Hematopoietic multipotent progenitor cell (in vitro differentiated cells): ENCODE measurements at places on chromosomes 5 and 9.

GRCh38 chr5:150556106-150556505, 48.2 kb downstream of the NDST1 start:
- no peak for DNase-seq

DNA sequence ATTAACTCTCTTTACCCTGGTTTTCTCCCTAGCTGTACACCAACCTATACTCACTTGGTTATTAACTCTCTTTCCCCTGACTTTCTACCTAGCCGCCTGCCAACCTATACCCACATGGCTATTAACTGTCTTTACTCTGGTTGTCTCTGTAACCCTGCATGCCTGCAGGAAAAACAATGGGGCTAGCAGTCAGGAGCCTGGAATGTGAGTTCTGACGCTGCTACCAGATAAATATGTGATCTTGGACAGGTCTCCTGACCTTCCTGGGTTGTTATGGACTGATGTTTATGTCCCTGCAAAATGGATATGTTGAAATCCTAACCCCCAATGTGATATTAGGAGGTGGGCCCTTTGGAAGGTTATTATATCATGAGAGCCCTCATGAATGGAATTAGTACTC, 119.2 kb downstream of the SMARCA2 start:
- DNase-seq: no peak

DNA sequence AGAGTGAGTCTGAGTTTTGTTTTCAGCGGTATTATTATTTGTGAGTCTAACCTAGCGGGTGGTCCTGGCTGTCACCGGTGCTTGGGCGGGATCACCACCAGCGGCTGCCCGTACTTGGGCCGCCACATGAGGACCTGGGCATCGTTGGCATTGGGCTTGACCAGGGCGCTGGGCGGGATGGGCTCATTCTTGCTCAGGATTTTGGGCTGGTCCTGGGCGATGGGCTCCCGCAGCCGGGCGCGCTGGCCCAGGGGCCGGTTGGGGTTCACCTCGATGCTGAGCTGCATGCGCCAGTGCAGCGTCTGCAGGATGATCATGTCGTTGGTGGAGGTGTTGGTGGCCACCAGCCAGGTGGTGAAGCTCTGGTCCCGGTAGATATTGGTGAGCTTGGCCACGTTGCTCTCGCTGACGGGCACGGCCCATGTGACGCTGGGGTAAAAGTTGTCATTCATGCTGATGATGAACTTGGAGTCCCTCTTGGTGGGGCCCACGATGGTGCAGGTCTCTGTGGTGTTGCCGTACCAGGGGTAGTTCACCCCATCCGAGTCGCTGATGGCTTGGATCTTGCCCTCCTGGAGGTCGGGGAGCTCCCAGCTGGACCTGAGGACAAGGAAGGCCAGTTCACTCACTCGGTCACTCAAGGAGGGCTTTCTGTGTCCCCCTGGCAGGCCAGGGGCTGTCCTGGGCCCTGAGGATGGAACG, 15.4 kb downstream of the FAM78A start:
- no peak for DNase-seq

- no peak for DNase-seq
Measured at GRCh38 chr5:175356428-175356827, 87.6 kb downstream of the DRD1 start.

DNA sequence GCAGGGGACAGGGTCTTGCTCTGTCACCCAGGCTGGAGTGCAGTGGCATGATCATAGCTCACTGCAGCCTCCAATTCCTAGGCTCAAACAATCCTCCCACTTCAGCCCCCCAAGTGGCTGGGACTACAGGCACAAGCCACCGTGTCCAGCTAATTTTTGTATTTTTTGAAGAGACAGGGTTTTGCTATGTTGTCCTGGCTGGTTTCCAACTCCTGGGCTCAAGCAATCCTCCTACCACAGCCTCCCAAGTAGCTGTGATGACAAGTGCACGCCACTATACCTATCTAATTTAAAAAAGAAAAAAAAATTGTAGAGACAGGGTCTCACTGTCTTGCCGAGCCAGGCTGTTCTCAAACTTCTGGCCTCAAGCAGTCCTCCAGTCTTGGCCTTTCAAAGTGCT, 31.6 kb upstream of the LECT2 start:
- DNase-seq: no peak

- no peak for DNase-seq
Measured at GRCh38 chr9:69279084-69279731, 45.8 kb upstream of the ENTREP1 start.

- no peak for DNase-seq
Measured at GRCh38 chr9:127862075-127863011, 7.9 kb upstream of the ENG start.

GRCh38 chr5:33257807-33258429, 182.8 kb upstream of the TARS1 start:
- DNase-seq: no peak

DNA sequence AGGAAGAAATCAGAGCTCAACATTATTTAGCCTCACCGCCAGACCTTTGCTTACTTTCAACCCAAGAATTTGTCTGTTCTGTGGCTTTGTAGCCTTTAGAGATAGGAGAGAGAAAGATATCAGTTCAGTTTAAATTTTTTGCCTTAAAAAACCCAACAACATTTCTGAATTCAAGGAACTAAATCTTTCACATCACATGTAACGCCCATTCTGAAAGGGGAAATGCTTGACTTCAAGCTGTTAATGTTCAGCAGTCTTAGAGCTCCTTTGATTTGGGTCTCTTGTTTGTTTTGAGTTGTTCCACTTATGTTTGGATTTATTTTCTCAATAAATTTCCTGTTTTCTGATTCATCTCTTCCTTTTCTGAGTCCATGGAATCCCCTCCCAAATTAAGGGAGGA, 294.5 kb downstream of the ARHGAP26 start:
- no peak for DNase-seq

- no peak for DNase-seq
Measured at GRCh38 chr5:159047086-159047485, 52.6 kb downstream of the EBF1 start.

DNA sequence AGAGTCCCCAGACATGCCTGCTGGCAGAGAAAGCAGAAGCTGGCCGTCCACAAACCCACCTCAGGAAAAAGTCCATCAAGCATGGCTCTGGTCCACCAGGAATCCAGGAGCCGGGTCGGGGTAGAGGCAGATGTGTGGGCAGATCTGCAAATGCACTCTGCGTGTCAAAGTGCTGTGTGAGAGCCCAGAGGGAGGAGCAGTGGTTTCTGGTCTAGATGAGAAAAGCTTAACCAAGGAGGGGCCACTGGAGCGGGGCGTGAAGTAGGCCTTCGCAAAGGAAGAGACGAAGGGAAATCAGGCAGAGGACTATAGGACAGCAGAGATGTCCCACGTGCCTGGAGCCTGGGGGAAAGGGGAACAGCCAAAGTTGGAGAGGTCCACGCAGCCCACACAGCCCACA, 40.0 kb downstream of the TTLL11 start:
- no peak for DNase-seq

- DNase-seq: no peak
Measured at GRCh38 chr5:38916802-38917201, 71.0 kb downstream of the OSMR start.

GRCh38 chr5:170590566-170590965, 86.7 kb downstream of the KCNIP1 start:
- no peak for DNase-seq

- DNase-seq: no peak
Measured at GRCh38 chr5:40762705-40763104, 6.9 kb upstream of the TTC33 start.

DNA sequence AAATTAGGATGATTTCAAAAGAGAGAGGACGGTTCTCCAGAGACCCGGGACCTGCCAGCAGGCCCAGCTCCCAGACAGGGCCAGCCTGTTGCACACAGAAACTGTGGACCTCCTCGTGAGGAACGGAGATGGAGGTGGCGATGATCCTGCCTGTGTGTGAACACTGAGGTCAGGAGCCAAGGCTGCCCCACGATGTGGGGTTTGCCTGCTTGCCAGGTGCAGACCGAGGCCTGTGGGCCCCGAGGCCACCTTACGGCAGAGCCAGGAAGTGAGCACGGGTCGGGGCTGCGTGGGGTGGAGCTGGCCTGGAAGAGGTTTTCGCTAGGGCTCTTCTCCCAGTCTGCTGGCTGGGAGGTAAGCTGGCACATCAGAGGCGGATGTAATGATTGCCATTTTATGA, 4.3 kb downstream of the FAM163B start:
- no peak for DNase-seq

DNA sequence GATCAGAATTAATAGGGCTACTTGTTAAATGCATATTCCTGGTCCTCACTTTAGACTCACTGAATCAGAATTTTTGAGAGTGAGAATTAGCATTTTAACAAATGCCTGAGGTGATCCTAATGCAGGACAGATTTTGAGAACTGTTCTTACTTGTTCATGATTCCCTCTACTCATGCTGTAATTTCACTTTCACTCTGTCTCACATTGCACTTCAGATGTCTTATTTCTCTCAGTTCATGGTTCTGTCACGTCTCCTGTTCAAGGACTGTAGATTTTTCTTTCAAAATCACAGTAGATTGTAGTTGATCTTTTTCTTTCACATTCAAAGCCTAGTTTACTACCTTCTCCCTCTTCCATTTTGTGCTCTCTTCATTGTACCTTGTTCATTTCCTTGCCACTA, 54.3 kb downstream of the ADGRV1 start:
- no peak for DNase-seq

DNA sequence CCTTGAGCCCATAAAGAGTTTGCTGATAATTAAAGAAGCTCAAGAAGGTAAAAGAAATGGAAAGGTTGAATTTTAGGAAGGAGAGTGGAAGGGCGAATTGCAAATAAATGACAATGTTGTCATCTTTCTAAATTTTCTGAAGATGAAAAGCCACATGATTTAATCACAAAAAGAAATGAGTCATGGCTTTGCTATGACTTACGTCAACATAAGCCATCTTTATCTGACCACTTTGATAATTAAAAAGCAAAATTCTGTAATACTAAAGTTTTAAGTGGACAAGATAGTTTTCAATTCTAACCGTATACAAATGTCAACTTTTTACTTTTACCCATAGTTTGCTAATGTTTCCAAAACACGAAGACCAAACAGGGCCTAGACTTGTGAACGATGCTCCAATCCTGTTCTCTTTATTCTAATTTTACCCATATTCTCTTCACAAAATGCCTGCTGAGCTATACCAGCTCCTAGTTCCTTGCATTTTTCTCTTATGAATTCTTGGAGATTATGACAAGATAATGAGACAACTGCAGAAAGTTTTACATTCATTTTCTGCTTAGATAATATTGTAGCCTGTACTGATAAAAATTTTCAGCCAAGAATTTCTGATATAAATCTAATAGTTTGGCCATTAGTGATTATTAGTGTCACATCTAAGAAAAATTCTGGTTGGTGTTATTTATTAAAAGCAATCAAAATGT, 21.8 kb upstream of the PRUNE2 start:
- no peak for DNase-seq

DNA sequence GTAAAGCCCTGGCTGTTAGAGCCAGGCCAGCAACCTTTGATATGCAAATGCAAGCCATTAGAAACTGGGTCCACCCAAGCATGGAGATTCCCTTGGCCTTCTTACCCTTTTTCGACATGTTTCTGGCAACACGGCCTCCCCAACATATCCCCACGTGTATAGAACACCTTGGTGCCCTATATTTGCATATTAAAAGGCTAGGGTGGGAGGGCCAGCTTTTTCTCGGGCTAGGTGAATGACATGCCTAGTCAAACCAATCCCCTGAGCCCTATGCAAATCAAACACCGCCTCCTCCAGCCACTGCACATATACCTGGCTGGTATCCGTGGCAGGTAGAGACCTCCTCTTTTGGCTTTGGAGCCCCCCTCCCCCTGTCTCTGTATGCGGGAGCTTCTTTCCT, 55.6 kb upstream of the ZFR start:
- no peak for DNase-seq

- no peak for DNase-seq
Measured at GRCh38 chr5:17355586-17356346, 138.3 kb downstream of the BASP1 start.

GRCh38 chr5:175021841-175022625, 297.7 kb downstream of the MSX2 start:
- DNase-seq: no peak

DNA sequence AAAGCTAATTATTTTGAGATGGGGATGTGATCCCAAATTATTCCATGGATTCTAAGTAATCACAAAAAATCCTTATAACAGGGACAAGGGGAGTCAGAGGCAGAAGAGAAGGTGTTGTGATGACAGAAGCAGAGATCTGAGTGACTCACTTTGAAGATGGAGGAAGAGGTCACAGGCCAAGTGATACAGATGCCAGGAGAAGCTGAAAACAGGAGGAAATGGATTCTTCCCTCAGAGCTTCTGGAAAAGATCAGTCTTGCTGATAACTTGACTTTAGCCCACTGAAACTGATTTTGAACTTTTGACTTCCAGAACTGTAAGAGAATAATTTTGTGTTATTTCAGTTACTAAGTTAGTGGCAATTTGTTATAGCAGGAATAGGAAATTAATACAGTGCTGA, 105.3 kb downstream of the GCNT1 start:
- DNase-seq: no peak

DNA sequence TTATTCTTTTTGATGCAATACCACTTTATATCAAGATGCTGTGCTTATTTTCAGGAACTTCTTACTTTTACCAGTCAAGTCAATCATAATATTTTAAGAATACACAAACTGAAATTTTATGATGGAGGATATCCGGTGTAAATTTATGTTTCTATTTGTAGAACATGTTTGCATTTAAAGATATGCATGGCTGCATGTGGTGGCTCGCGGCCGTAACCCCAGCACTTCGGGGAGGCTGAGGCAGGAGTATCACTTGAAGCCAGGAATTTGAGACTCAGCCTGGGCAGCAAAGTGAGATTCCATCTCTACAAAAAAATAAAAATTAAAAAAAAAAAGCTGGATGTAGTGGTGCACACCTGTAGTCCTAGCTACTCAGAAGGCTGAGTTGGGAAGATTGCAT, 73.5 kb upstream of the ALDH1A1 start:
- DNase-seq: no peak

DNA sequence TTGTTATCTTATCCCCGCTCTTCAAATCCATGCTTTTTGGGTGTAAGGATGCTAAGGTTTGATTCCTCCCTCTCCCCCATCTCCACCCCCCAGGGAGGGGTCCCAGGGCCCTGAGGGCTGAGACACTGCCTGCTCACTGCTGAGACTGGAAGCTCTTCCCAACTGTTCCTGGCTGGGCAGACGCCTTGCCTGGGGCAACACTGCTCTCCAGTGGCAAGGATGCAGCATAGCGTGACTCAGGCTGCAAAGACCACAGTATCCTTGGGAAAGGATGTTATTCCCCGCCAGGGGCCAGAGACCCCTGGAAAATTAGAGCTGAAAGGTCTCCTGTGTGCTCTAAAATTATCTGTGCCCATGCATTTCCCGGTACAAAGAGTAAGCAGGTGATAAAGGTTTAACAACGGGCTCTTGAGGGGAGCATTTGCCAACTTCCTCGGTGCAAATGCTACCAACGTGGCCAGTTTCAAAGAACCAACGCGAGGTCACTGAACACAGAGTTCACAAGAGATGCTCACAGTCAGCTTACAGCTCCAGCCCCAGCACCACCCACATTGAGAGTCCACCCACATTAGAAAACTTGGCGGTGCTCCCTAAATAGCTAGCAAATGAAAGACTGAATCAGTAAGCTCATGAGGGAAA, 271.9 kb downstream of the NSG2 start:
- DNase-seq: no peak

- no peak for DNase-seq
Measured at GRCh38 chr5:3209918-3210317, 385.7 kb upstream of the IRX1 start.
